ENCODE measurements at places on chromosomes 4 and X. TPM values are rescaled to one million over a fixed set of nuclear protein-coding genes. Genes with fewer than 3 reads are reported as not detected.

GRCh38 chr4:172652369-172652768 lies 516.2 kb upstream of the GALNT7 start:
- no peak overlapping the region for H3K4me3 ChIP-seq
- H3K4me1 ChIP-seq = no peaks in the 10 kb centered on the region
- no peaks in the 10 kb centered on the region for H3K36me3 ChIP-seq
- no peak for DNase-seq
- no peak overlapping the region for H3K27ac ChIP-seq
- no peaks in the 10 kb centered on the region for H3K27me3 ChIP-seq

DNA sequence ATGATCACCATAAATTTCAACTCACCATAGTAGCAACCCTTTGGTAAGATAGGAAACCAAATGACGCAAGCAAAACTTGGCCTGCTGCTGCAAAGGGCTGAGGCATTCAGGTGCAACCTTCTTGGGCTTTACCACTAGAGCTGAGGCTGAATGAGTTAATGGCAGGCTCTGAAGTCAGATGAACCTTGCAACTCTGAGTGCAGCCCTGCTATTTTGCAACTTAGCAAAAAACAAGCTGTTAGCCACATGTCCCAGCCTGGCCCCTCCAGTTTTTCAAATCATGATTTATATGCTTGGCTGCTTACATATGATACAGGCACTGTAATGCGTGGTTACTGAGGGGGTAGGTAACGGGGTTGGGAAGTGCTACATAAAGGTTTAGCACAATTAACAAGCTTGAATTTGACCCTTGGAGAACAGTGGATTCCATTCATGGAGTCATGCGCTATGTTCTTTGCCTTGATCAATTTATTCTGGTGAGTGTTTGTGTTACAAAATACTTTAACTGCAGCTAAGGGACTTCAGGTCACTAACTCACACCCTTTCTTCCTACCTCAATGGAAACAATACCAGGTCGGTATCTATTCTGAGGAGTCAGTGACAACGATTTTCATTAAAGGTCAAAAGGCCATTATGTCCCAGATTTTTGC lies 80.5 kb upstream of the PPARGC1A start:
- H3K36me3 ChIP-seq = no peaks in the 10 kb centered on the region
- no peak for DNase-seq
- no peaks in the 10 kb centered on the region for H3K27me3 ChIP-seq

- no peak overlapping the region for H3K27ac ChIP-seq
- H3K4me1 ChIP-seq = no peaks in the 10 kb centered on the region
- H3K36me3 ChIP-seq = no peaks in the 10 kb centered on the region
- DNase-seq = no peak
These were observed 73.9 kb downstream of the CXXC4 start for GRCh38 chr4:104420766-104421165.

DNA sequence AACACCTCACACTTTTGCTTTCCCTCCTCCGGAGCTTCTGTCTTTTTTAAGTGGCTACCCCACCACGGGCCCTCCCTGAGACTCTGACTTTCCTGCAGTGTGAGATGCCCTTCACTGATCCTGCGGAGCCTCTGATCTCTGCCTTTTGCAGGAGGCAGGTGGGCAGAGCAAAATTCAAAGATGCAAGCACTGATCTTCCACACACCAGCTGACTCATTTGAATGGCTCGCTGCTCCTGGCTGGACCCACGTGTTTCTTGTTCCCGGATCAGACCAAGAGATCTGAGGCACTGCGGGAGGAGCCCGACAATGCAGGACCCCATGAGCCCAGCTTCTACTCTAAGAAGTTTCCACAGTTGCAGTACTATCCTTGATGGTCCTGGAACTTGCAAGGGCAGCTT lies 1607.9 kb upstream of the TENM3 start:
- H3K36me3 ChIP-seq = no peaks in the 10 kb centered on the region
- no peaks in the 10 kb centered on the region for H3K4me1 ChIP-seq
- no peak overlapping the region for H3K4me3 ChIP-seq
- no peak for DNase-seq

DNA sequence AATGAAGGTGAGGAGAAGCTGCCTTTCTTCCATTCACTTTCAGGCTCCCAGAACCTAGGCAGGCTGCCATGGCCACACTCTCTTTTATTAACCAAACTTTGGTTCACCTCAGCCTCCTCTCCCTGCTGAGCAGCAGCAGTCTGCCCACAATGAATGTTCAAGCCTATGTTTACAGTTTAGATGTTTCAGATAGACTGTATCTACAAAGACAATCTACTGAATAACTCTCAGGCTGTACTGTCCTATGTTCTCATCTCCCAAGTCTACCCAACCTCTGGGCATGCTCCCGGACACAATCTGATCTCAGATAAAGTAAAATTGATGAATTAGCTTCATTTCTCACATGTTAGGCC lies 59.2 kb upstream of the TMEM164 start:
- DNase-seq = no peak
- no peaks in the 10 kb centered on the region for H3K27me3 ChIP-seq
- H3K36me3 ChIP-seq = no peaks in the 10 kb centered on the region

Gene XK
- not detected for polyA plus RNA-seq

Gene CT45A10
- polyA plus RNA-seq = not detected

Gene CXorf51B
- not detected for polyA plus RNA-seq
